ENCODE measurements at places on chromosomes 6 and 20.

GRCh38 chr6:30258204-30258603 is 45.0 kb upstream of the TRIM26 start:
- no peak for DNase-seq

DNA sequence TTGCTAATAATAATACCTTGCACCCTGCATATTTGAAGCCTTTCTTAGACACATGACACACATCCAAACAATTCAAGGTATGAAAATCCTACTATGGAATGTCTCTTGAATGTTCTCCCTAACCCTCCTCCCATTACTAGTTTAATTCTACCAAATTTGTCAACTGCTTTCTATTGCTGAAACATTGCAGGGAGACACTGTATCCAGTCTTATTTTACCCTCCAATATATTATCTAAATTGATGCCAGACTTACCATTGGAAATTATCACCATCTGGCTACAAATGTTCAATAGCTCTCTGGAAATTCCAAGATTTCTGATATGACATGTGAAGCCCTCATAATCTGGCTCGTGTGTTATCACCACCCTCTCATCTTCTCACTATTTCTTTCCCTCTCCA is 1027.3 kb upstream of the CITED2 start:
- DNase-seq: no peak

- DNase-seq: peak; percentile 18
Observed at GRCh38 chr20:52004018-52004417, 187.6 kb downstream of the ZFP64 start.

DNA sequence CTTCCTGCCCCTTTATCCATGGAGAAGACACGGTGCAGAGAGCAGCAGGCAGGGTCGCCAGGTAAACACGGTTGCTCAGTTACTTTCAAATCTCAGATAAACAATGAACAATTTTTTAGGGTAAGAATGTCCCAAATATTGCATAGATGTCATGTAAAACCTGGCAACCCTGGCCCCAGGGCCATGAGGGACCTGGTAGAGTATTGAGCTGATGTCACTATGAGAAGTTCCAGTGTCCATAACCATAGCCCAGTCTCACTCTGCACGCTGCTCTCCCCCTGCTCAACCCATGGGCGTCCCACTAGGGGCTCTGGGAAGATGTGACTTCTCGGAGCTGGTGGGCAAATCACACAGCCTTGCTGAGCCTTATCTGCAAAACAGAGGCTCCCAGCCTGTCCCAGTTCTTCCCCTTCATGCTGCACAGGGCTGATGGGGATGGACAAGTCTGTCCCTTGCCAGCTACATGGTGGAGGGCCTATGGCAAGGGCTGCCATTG is 71.3 kb upstream of the TOP1 start:
- DNase-seq: no peak

- DNase-seq: no peak
Observed at GRCh38 chr6:139608466-139609261, 234.2 kb upstream of the CITED2 start.

GRCh38 chr20:2693286-2694007 is 867 bp downstream of the EBF4 start:
- DNase-seq: no peak

Measured in NCI-H748 treated with DMSO at 0.1 percent for 48 hours (cell line).